ENCODE measurements at places on chromosomes 16 and 17. TPM values are rescaled to one million over a fixed set of nuclear protein-coding genes. Genes with fewer than 3 reads are reported as not detected.

The HSD17B1 gene
- total RNA-seq, result 0.35 TPM

The GLP2R gene
- 0.28 TPM for total RNA-seq

The TP53TG3B gene
- total RNA-seq, result not detected

The ASGR1 gene
- 1.8 TPM for total RNA-seq

The KRTAP2-2 gene
- total RNA-seq, result not detected

The CDH3 gene
- total RNA-seq, result 7.1 TPM

The MYH13 gene
- total RNA-seq, result not detected

The SLC52A1 gene
- not detected for total RNA-seq

The C16orf95 gene
- 3.2 TPM for total RNA-seq

GRCh38 chr17:384622-385177 lies 32.1 kb upstream of the RPH3AL start:
- H3K27ac ChIP-seq, result peak overlapping the region; percentile 64
- peaks cover 12% of the 10 kb centered on the region for H3K4me1 ChIP-seq
- peak overlapping the region; percentile 56 for H3K4me3 ChIP-seq
- no peaks in the 10 kb centered on the region for H3K36me3 ChIP-seq
- H3K27me3 ChIP-seq, result peaks cover 7% of the 10 kb centered on the region
- DNase-seq, result no peak

DNA sequence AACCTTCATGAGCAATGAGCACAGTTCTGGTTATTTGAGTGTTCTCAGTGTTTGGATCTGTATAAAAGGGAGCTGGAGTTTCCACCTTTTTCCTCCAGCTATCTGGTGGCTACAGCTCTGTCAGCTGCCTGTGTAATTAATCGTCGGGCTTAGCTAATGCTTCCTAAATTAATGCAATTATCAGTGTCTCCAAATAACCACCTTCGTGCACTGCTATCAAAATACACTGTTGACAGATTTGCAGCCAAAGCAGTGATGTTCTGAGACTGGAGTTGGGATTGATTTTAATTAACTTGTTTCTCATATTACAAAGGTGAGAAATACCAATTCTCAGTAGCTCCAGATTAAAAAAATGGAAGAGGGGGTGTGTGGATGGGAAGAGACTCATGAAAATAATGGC lies 325.8 kb downstream of the CBLN1 start:
- no peak overlapping the region for H3K4me3 ChIP-seq
- no peaks in the 10 kb centered on the region for H3K4me1 ChIP-seq
- H3K27me3 ChIP-seq, result no peaks in the 10 kb centered on the region
- DNase-seq, result no peak

DNA sequence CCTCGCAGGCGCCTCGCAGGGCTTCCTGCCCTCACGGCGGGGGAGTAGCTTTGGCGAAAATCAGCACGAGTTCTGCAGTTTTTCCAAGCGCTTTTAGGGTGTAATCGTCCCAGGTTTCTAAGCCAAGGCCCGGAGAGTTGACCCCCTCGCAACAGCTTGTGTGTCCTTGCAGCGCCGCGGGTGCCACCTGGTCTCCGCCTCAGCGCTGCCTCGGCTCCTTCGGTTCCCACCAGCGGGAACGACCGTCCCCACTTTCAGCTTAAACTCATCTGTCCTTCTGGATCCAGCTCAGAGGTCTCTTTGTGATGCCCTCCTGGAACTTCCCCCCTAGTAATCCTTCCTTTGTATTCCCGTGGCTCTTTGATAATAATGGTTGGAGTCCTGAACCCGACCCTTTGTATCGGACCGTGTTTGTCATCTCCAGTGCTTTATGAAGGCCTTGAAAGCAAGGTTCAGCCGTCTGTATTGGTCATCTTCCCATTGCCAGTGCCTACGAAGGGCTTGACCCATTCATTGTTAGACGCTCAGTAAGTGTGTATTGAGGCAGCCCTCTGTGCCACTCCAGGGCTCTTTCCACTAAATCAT lies 858 bp upstream of the SMARCE1 start:
- peak overlapping the region; percentile 78 for H3K4me3 ChIP-seq
- no peaks in the 10 kb centered on the region for H3K36me3 ChIP-seq
- peaks cover 13% of the 10 kb centered on the region for H3K4me1 ChIP-seq
- DNase-seq, result no peak

GRCh38 chr17:67868176-67868575 lies 42.9 kb downstream of the BPTF start:
- no peaks in the 10 kb centered on the region for H3K4me1 ChIP-seq
- no peak overlapping the region for H3K4me3 ChIP-seq
- H3K27ac ChIP-seq, result no peak overlapping the region
- no peaks in the 10 kb centered on the region for H3K36me3 ChIP-seq

GRCh38 chr17:63635787-63636186 lies 13.6 kb downstream of the MAP3K3 start:
- no peak overlapping the region for H3K27ac ChIP-seq
- H3K36me3 ChIP-seq, result no peaks in the 10 kb centered on the region
- DNase-seq, result no peak
- H3K4me1 ChIP-seq, result no peaks in the 10 kb centered on the region

- no peaks in the 10 kb centered on the region for H3K27me3 ChIP-seq
- no peaks in the 10 kb centered on the region for H3K36me3 ChIP-seq
- no peak for DNase-seq
- H3K27ac ChIP-seq, result no peak overlapping the region
Observed at GRCh38 chr16:89392881-89393737, 97.3 kb downstream of the ANKRD11 start.

GRCh38 chr17:65559461-65559803 lies 2.0 kb downstream of the AXIN2 start:
- DNase-seq, result no peak
- peak overlapping the region; percentile 57 for H3K4me3 ChIP-seq
- no peaks in the 10 kb centered on the region for H3K36me3 ChIP-seq
- no peaks in the 10 kb centered on the region for H3K4me1 ChIP-seq
- no peaks in the 10 kb centered on the region for H3K27me3 ChIP-seq

DNA sequence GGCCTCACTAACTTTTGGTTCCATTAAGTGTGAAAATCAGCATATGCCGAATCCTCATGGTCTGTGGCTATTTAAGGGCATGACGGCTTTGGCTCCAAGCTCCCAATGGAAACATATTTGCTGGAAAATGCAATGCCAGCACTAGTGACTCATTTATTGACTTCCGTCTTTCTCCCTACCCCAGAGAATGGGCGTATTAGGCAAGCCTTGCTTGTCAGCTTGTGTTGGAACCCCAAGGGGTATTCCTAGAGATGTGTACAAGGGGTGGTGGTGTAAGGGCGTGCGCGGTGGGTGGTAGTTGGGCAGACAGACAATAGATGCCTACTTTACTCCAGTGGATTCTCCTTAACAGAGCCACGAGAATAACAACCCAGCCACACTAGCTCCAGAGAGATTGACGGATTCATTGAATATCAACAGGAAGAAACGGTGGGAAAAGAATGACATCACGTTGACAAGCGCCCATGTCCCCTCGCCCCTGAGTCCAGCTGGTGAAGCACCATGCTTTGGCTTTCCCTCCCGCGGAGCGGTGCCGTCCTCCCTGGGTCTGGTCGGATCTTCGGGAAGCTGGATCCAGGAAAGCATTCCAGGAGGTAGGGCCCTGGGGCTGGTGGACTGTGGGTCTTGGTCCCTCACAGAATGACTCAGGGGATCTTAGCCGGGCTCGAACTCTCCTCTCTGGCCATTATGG lies 10.3 kb downstream of the CD300LB start:
- H3K4me3 ChIP-seq, result no peak overlapping the region
- no peak for DNase-seq
- H3K36me3 ChIP-seq, result no peaks in the 10 kb centered on the region
- no peaks in the 10 kb centered on the region for H3K4me1 ChIP-seq
- H3K27ac ChIP-seq, result peak overlapping the region; percentile 19

DNA sequence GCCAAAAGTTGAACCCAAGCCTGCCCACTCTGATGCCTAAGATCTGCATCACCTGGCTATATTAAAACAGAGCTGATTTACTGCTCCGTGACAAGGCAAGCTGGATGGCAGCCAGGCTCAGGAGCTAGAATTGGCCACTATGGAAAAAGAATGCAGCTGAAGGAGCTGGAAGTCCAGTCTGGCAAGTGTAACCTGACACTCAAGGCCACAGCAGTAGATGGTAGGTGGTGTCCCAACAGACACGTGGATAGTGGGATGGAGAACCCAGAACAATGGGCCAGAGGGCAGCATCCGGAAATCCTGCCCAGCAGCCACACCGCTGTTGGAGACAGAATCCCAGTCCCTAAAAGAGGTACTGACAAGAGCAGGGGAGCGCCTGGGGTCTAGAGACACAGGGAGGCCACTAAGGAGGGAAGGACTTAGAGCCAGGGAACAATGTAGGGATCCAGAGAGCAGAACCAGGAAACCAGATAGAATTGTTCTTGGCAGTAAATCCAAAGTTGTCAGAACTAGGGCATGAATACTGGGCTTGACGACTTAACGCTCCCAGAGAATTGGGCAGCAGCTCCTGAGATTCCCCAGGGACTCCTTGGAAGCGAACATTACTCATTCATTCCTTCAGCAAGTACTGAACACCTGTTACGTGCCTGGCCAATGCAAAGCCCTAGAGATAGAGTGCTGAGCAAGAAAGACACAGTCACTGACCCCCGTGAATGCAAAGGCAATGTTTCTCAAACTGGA lies 85.7 kb downstream of the CDYL2 start:
- no peaks in the 10 kb centered on the region for H3K27me3 ChIP-seq
- DNase-seq, result no peak
- H3K36me3 ChIP-seq, result no peaks in the 10 kb centered on the region
- H3K27ac ChIP-seq, result no peak overlapping the region

DNA sequence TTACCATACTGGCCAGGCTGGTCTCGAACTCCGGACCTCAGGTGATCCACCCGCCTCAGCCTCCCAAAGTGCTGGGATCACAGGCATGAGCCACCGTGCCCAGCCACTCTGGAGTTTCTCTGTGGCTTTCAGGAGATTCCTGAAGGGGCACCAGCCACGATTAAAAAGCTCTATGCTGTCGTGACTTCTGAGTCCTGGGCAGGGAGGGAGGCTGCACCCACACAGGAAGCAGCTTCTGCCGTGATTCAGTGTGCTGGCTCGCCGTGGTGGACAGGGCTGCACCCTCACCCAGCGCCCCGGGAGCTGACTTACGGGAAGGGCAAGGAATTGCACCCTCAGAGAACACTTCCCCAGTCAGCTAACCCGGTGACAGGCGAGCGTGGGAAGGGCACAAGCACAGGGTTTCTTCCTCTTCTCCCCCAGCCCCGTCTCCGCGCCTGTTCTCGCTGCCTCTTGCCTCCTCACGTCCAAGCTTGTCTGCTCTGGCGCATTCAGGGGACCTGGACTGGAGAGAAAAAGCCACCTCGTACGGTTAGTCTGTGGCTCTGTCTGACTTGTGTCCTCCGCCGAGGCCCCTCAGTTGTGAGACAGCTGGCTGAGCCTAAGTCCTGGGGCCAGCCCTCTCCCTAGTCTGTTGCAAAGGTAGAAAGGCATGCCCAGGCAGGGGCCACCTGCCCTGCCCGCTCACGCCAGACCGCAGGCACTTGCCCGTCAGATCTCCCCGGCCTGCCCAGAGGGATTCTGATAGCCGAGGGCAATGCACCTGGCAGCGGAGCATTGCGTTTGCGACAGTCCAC lies 145.0 kb downstream of the SEC14L1 start:
- DNase-seq, result no peak
- H3K27me3 ChIP-seq, result no peaks in the 10 kb centered on the region
- H3K4me3 ChIP-seq, result no peak overlapping the region

DNA sequence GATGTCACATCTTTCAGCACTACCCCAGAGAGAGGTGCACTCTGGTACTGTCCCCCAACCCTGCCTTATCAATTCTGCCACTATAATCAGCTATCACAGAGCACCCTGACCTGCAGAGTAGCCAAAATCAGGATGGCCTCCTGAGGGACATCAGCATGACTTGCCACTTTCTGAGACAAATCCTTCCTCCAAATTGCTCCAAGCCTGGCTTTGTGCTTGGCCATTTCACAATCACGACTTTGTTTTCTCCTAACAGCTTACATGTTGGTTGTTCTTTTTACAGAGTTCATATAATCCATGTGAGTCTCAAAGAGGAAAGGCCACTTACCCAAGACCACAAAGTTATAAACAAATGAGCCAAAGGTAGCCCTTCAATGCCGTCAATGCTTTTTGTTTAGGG lies 449.0 kb upstream of the CDH5 start:
- no peaks in the 10 kb centered on the region for H3K27me3 ChIP-seq
- no peak overlapping the region for H3K27ac ChIP-seq
- H3K36me3 ChIP-seq, result no peaks in the 10 kb centered on the region
- no peaks in the 10 kb centered on the region for H3K4me1 ChIP-seq
- H3K4me3 ChIP-seq, result no peak overlapping the region

GRCh38 chr16:60481591-60481990 lies 1554.6 kb downstream of the CDH8 start:
- H3K27me3 ChIP-seq, result no peaks in the 10 kb centered on the region
- H3K4me3 ChIP-seq, result no peak overlapping the region
- H3K36me3 ChIP-seq, result no peaks in the 10 kb centered on the region
- DNase-seq, result no peak
- H3K4me1 ChIP-seq, result no peaks in the 10 kb centered on the region

- H3K27ac ChIP-seq, result peak overlapping the region; percentile 94
- H3K27me3 ChIP-seq, result no peaks in the 10 kb centered on the region
- H3K36me3 ChIP-seq, result no peaks in the 10 kb centered on the region
- no peak overlapping the region for H3K4me3 ChIP-seq
Observed at GRCh38 chr16:70701036-70701435, 15.2 kb upstream of the MTSS2 start.

- H3K4me3 ChIP-seq, result peak within 1 kb of the TSS; percentile 40
- H3K27ac ChIP-seq, result no peak within 1 kb of the TSS
- H3K36me3 ChIP-seq, result no peaks in the 10 kb centered on the region
- no peaks in the 10 kb centered on the region for H3K27me3 ChIP-seq
Observed at GRCh38 chr16:50692999-50693781, at the start of gene NOD2. NOD2 (plus strand) TSS chr16:50693606; CDS start chr16:50699496, 5,890 bp downstream.

DNA sequence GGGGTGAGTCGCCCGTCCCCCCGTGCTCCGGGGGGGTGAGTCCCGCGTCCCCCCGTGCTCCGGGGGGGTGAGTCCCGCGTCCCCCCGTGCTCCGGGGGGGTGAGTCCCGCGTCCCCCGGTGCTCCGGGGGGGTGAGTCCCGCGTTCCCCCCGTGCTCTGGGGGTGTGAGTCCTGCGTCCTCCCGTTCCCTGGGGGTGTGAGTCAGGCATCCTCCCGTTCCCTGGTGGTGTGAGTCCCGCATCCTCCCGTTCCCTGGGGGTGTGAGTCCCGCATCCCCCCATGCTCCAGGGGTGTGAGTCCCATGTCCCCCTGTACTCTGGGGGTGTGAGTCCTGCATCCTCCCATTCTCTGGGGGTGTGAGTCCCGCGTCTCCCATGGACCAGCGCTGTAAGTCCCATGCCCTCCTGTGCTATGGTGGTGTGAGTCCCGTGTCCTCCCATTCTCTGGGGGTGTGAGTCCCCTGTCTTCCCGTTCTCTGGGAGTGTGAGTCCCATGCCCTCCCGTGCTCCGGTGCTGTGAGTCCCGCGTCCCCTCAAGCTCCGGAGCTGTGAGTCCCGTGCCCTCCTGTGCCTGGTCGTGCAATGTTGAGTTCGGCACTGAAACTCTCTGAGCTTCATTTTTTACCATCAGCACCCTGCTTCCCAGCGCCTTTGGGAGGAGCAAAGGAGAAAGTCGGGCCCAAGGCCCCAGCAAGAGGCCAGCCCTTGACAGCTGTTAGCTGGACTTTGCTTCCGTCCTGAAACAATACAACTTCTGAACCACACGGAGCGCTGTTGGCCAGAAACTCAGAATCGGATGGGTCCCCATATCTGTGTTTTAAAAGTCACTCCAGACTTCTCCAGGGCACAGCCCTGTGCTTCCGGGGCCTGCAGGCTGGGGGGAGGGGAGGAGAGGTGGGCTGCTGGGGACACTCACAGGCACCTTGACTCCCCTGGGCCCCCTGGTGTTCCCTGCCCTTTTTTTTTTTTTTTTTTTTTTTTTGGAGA lies 11.5 kb upstream of the ZC3H18 start:
- no peak overlapping the region for H3K4me3 ChIP-seq
- no peaks in the 10 kb centered on the region for H3K36me3 ChIP-seq
- no peaks in the 10 kb centered on the region for H3K27me3 ChIP-seq
